ENCODE measurements at places on chromosomes 11 and 22.

DNA sequence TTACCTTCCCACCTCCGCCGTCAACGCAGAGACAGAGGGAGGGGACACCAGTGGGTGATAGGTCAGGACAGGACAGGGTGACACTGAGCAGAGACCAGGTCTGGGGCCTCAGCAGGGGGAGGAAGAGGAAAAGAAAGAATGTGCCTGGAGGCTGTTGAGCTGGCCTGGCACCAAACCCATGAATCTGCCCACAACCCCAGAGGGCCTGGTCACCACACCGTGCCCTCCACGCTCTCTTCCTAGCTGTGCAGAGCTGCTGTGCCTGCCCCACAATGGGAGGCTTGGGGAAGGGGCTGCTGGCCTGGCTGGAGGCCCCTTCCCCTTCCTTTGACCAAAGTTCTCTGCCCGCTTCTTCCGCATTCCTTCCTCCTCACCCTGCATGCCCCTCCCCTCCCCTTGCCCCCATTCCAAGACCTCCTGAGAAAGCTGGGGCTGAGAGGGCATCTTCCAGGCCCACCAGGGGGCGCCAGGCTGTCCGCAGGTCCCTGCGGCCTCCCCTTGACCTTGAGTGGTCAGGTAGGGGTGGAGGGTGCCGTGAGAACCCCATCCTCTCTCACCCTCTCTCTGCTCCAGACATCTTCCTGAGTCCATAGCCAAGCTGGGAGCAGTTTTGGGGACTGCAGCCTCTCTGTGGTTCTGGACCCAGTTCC, 11.0 kb upstream of the CACNA1I start:
- peak; percentile 82 for DNase-seq

GRCh38 chr11:99257131-99257530, 236.4 kb downstream of the CNTN5 start:
- no peak for DNase-seq

- DNase-seq = peak; percentile 96
Observed at GRCh38 chr11:66363805-66364535, 7.6 kb downstream of the SLC29A2 start.

DNA sequence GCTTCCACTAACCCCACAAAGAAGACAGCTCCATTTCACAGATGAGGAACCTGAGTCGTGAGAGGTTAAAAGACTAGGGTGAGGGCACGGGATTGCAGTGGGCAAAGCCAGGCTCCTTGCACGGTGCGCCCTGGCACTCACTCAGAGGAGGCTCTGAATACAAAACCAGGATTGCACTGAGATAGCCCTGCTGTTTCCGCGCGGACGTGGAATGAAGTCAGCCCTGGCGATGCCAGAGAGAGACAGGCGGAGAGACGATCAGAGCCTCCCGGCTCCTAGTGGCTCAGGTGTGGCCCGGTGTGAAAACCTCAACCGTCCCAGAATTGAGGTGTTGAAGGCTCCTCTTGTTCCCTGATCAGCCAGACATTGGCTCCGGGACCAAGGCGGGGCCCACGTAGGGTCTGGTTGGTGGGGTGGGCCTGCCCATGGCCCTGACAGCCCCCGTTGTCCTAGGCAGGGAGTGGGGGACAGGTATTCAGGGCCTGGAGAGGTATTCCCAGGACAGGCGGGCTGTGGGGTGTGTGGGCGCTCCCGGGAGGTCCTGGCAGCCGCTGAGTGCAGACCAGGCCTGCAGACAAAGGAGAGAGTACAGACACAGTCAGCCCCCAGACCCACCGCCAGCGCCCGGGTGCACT, 43.1 kb upstream of the LINC01488 start:
- no peak for DNase-seq

DNA sequence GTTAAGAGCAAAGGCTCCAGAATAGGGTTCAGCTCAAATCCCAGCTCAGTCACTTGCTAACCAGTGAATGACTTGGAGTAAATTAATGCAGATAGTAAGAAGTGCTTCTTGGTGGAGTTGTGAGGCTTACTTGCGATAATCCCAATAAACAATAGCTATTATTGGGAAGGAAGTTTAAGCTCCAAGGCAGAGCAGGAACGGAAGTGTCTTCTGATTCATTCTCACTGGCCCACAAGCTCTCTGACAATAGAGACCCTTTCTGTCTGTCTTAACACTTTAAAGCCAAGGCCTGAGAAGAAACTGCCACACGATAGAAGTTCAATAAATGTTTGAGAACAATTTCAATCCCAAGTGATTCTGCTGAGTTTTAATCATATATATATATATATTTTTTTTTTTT, 155.4 kb downstream of the DBX1 start:
- no peak for DNase-seq

DNA sequence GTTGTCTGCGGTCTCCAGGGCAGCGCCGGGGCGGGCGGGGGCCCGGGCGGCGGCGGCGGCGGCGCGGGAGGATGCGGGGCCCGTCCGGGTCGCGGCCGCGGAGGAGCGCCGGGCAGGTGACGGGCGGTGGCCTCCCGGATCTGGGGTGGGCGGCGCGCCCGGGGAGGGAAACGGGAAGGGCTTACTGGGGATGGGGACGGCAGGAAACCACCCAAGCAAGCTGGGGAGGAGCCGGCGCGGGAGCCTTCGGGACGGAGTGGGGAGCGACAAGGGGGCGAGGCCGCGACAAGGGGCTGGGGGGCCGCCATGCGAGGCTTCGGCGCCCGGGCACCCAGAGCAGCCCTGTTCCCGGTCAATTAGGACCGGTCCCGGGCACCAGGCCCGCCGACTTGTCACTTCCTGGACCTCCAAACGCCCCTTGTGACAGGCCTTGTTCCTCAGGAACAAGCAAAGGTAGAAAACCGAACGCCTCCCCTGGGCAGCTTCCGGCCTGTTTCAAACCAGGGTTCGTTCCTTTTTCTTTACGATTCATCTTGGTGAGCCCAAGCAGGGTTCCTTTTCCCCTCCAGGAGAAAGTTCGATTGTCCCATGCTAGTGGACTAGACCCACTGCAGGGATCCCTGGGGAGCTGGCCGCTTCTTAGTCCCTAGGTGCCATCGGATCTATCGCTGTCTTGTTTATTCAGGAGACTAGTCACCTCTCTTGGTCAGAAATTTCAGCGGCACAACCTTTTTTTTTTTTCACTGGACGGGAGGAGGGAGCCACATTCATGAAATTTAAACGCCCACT, 492 bp downstream of the JHY start:
- DNase-seq = no peak

- DNase-seq = no peak
Observed at GRCh38 chr22:16955678-16956210, 52.3 kb downstream of the GAB4 start.

- no peak for DNase-seq
Observed at GRCh38 chr22:20412474-20413216, 18.7 kb downstream of the ZNF74 start.

DNA sequence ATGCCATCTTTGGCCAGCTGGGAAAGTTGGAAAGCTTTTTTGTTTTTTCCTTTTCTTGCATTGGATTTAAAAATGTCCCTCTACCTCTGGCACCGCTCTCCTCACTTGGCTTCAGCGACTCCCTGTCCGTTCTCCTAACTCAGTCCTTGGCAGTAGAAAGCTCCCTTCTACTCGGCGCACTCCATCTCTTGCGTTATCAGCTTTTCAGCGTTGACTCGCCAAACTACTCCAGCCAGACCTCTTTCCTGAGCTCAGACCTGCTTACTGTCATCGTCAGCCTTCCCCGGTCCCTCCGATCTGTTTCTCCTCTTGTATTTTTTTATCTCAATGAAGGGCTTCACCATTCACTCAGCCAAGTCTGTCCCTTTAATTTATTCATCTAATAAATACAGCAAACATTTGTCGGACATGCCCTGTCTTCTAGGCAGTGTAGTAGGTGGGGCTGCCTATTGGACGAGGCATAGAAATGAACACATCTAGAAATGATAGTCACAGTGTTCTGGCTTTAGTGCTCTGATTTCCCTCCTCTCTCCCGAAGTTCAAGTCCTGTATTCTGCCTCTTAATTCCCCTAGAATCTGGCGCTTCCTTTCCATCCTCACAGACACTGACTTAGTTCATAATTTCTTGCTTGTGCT, 839 bp downstream of the CEP164 start:
- DNase-seq = no peak

DNA sequence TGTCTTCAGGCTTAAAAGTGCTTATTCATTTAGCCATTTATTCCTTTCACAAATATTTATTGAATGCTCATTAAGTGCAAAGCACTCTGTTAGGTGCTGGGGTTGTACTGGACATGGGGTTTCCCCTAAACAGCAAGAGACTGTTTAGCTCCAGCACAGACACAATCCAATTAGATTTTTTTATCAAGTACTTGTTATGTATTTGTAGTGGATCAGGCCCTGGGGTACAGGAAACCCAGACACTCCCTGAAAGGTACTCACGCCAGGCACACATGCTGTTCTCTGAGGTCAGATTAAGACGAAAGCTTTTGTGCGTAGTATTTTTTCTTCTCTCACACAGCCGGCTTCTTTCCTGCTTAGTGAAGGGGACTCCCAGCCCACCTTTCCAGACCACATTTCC, 218.1 kb upstream of the PLET1 start:
- no peak for DNase-seq

- DNase-seq = no peak
Observed at GRCh38 chr11:120513436-120514315, 2.1 kb downstream of the GRIK4 start.

DNA sequence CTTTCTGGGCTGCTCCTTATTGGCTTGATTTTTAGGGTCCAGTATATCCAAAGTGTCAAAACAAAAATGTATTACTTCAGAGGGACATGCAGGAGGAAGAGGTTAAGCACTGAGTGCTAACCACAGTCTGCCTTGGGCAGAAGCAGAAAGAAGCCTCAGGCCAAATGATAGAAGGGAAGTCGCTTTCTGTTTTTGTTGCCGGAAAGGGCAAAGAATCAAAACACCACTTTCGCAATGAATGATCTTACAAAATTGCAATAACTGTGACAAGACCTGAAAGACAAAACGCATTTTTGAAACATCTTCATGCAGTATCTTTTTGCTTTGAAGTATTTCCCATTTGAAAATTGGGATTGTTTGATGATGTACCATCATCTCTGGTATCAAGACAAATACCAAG, 70.1 kb upstream of the PICALM start:
- no peak for DNase-seq

DNA sequence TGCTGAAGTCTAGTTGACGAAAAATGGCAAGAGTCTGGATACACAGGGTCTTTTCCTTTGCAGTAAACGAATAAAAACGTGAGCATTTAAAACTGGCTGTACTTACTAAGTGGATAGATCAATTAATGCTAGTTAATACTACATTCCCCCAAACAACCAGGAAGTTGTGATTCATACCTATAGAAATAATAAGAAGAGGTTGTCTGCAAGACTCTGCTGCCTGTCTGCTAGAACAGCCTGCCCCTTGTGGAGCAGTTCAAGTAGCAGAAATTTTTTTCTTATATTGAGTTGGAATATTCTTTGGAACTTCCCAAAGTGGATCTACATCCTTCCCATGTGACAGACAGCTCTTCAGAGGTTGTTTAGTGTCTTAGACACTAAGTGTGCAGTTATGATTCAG, 86.8 kb downstream of the TEAD1 start:
- DNase-seq = no peak

DNA sequence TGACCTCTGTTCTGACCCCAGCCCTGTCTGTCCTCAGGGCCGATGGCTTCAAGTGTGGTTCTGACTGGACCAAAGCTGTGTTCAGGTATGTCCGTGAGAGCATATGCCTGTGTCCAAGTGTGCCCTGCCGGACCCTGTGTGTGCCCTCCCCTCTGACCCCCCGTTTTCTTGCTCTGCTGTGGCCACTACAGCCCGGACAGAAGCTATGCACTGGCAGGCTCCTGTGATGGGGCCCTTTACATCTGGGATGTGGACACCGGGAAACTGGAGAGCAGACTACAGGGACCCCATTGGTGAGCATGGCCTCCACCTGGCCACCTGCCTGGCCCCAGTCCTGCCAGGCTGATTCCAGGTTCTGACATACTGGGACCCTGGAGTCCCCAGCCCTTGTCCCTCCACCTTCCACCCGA, 14.5 kb downstream of the ATG16L2 start:
- no peak for DNase-seq

DNA sequence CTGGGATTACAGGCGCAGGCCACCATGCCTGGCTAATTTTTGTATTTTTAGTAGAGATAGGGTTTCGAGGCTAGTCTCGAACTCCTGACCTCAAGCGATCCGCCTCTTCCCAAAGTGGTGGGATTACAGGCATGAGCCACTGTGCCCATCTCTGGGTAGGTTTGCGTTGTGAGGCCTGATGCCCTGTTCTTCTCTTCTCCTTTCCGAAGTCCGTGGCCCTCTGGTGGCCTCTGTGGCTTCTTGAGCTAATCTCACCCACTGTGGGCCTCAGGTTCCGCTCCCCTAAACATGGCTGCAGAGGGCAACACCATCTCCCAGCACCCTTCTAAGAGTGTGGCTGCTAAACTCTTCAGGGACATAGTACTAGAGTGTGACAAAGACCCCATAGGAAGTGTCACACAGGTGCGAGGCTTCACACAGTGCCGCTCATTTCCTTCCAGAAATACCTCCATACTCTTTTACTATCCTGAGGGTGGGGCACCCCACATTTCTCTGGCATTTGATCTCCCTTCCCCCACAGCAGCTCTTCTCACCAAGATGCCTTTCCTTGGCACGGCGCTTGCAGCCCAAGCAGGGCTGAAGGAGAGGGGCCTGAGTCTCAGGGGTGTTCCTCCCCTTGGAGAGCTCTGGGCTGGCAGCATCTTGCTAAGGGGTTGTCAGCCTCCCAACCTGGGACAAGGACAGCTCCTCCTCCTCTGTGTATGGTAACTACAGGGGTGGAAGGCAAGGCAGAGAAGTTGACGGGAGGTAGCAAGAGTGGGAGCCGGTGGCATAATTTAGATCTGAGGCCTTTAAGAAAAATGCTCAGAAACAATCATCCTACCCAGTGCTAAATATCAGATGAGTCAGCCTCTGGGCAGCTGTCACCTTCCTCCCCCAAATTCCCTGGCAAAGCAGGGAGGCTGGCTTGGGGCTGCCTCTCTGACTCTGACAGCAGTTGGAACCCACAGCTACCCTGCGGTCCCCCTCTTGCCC, 6.1 kb downstream of the THY1 start:
- DNase-seq = no peak

GRCh38 chr11:65498042-65498726, 661 bp upstream of the MALAT1 start:
- DNase-seq = no peak

DNA sequence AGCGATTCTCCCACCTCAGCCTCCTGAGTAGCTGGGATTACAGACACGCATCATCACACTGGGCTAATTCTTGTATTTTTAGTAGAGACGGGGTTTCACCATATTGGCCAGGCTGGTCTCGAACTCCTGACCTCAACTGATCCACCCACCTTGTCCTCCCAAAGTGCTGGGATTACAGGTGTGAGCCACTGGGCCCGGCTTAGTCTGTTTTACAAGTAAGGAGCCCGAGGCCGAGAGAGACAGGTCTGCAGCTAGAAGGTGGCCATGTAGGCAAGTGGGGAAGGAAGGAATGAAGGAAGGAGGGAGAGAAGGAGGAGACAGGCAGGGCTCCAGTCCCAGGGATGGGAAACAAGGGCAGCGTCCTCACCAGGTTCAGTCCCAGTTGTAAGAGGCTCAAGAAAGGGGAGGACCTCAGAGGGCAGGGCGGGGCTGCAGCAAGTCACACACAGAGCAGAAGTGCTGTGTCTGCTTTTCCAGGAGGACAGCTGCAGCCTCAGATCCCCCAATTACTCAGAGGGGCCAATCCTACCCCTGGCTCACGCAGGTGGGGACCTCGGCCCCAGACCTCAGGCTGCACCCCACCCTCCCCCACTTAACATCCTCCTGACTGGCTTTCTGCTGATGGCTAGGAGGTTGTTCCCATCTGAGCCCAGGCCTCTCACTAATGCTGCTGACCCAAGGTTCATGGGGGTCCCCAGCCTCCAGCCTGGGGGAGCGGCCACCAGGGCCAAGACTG, 53.8 kb upstream of the PRR5 start:
- no peak for DNase-seq
